Suprapubic skin (tissue), 4 donors: ENCODE measurements at places on chromosomes 4 and X.

DNA sequence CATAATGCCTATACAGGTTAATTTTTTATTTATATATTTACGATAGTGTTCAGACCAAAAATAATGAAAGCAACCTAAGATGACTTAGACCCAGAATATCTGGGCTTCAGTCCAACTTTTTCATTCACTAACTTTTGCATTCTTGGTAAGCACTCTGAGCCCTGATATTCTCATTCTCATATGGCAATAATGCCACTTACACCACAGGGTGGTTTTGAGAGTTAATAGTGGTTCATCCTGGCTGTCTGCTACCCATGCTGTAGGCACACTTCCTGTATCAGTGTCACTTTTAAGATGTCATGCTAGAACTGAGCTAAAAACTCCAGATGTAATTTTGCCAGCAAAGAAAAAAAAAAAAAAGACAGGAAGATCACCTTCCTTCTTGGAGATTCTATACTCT, 508.7 kb upstream of the FMR1 start:
- no peaks in the 10 kb centered on the region for H3K4me1 ChIP-seq
- H3K36me3 ChIP-seq: no peaks in the 10 kb centered on the region
- H3K27me3 ChIP-seq: no peaks in the 10 kb centered on the region
- no peak for DNase-seq
- no peak overlapping the region for H3K27ac ChIP-seq
- H3K4me3 ChIP-seq: no peak overlapping the region

DNA sequence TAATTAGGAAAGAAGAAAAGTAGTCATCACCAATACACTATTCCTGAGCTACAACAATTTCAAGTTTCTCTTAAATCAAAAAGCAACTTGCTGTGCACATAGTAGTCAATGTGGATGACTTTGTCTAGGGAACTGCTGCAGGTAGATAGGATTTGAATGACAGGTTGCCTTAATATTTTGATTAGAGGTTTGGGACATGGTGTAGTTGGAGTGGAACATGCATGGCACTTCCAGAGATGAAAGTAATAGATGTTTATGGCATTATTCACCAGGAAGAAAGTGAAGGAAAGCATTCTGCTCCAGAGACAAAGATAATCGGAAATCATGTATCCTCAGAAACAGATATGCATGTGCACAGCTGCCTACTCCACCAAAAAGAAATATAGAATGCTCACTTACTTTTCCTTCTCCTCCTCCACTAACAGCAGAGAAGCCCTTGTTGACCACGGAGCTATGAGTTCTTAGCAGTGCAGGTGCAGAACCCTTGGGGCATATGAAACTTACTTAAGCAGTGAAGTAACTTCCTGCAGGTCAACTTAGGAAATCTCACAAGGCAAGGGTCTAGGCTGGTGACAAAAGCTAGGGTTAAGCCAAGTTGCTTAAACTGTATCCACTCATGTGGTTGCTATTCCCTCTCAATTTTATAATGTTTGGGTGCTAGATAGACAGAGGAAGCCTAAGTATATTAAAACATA, 390.8 kb downstream of the HNRNPD start:
- H3K4me1 ChIP-seq: no peaks in the 10 kb centered on the region
- H3K27ac ChIP-seq: no peak overlapping the region
- H3K36me3 ChIP-seq: no peaks in the 10 kb centered on the region
- no peak overlapping the region for H3K4me3 ChIP-seq
- DNase-seq: no peak
- no peaks in the 10 kb centered on the region for H3K27me3 ChIP-seq

GRCh38 chrX:132107291-132107690, 20.5 kb downstream of the FRMD7 start:
- no peak overlapping the region for H3K27ac ChIP-seq
- H3K4me3 ChIP-seq: no peak overlapping the region
- no peak for DNase-seq
- no peaks in the 10 kb centered on the region for H3K4me1 ChIP-seq
- no peaks in the 10 kb centered on the region for H3K36me3 ChIP-seq

- no peak for DNase-seq
- H3K4me1 ChIP-seq: peaks cover 19% of the 10 kb centered on the region
- H3K4me3 ChIP-seq: no peak overlapping the region
- H3K36me3 ChIP-seq: no peaks in the 10 kb centered on the region
- no peaks in the 10 kb centered on the region for H3K27me3 ChIP-seq
Measured at GRCh38 chr4:185738038-185738552, 73.9 kb downstream of the SORBS2 start.

DNA sequence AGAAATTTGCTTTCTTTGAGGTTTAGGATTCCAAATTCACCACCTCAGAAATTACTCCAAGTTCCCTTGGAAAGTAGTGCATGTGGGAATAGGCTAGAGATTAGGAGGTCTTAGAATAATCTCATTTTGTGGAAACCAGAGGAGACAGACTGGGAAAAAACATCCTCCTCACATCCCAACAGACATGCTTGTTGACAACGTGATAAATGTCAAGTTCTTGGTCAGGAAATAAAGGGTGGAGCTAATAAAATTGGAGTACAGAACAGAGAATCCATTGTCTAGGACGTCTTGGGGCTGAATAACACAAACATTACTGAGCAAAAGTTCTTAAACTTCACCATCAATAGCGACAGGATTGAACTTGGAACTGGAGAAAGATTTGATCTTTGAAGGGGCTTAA, 233.4 kb downstream of the PABPC4L start:
- H3K27me3 ChIP-seq: no peaks in the 10 kb centered on the region

- no peaks in the 10 kb centered on the region for H3K36me3 ChIP-seq
- peaks cover 13% of the 10 kb centered on the region for H3K4me1 ChIP-seq
- no peaks in the 10 kb centered on the region for H3K27me3 ChIP-seq
- H3K27ac ChIP-seq: no peak overlapping the region
- H3K4me3 ChIP-seq: no peak overlapping the region
Measured at GRCh38 chr4:153137159-153137558, 67.1 kb upstream of the TRIM2 start.

DNA sequence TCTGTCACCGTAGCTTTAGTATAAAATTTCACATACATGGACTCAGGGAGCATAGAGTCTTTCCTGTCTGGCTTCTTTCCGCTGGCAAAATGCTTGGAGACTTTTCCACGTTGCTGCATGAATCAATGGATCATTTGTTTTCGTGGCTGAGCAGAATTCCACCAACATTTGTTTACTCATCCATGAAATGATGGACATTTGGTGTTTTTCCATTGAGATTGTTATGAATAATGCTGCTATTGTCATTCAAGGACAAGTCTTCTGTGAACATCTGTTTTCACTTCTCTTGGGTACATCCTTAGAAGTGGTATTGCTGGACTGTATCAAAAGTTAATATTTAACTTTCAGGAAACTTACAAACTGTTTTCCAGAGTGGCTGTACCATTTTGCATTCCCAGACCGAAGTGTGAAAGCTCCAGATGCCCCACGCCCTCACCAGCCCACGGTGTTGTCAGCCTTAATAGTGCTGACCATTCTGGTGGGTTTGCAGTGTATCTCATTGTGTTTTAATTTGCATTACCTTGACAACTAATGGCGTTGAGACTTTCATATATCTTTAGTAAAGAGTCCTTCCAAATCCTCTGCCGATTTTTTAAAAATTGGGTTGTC, 5.8 kb upstream of the TMEM271 start:
- H3K4me1 ChIP-seq: peaks cover 12% of the 10 kb centered on the region
- H3K4me3 ChIP-seq: no peak overlapping the region
- H3K27ac ChIP-seq: no peak overlapping the region

- no peaks in the 10 kb centered on the region for H3K4me1 ChIP-seq
- no peak overlapping the region for H3K4me3 ChIP-seq
- H3K27ac ChIP-seq: no peak overlapping the region
- no peaks in the 10 kb centered on the region for H3K36me3 ChIP-seq
- DNase-seq: no peak
Measured at GRCh38 chr4:66000510-66001117, 330.3 kb upstream of the EPHA5 start.

- DNase-seq: no peak
- no peak overlapping the region for H3K27ac ChIP-seq
- no peak overlapping the region for H3K4me3 ChIP-seq
- H3K27me3 ChIP-seq: no peaks in the 10 kb centered on the region
- H3K36me3 ChIP-seq: no peaks in the 10 kb centered on the region
Measured at GRCh38 chrX:150438165-150438564, 75.0 kb downstream of the MAMLD1 start.

DNA sequence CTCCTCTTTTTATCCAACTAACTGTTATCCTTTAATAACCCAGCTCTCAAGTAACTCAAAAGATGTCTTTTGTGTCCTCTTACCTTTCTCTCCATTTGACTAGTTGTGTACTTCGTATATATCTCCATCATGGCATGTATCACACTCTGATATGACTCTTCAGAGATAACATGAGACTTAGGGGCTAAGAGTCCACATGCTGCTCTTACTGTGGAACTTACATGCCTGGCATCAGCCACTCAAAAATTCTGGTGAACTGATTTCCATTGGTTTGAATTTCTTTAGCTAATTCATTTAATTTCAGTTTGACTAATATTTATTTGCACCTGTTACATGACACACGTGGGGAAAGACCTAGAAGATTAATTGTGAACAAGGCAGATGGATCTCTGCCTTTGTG, 317.3 kb downstream of the HS3ST1 start:
- no peaks in the 10 kb centered on the region for H3K4me1 ChIP-seq
- no peak for DNase-seq
- H3K36me3 ChIP-seq: no peaks in the 10 kb centered on the region
- no peaks in the 10 kb centered on the region for H3K27me3 ChIP-seq

- no peak overlapping the region for H3K27ac ChIP-seq
- DNase-seq: no peak
- no peaks in the 10 kb centered on the region for H3K4me1 ChIP-seq
- no peaks in the 10 kb centered on the region for H3K27me3 ChIP-seq
Measured at GRCh38 chr4:183306811-183307210, 13.3 kb downstream of the CLDN22 start.

DNA sequence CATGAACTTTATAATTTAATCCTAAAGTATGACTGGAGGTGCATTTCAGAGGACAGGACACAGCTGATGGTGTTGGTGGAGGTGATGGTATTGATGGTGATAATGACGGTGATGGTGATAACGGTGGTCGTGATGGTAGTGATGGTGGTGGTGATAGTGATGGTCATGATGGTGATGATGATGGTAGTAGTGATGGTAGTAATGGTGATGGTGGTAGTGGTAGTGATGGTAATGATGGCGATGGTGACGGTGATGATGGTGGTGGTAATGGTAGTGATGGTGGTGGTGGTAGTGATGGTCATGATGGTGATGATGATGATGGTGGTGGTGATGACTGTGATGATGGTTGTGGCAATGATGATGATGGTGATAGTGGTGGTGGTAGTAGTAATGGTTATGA, 40.4 kb downstream of the SLC2A9 start:
- DNase-seq: no peak
- no peaks in the 10 kb centered on the region for H3K4me1 ChIP-seq
- H3K4me3 ChIP-seq: no peak overlapping the region
- no peak overlapping the region for H3K27ac ChIP-seq
- no peaks in the 10 kb centered on the region for H3K27me3 ChIP-seq
- H3K36me3 ChIP-seq: peaks cover 8% of the 10 kb centered on the region

GRCh38 chr4:832536-832935, 6.6 kb upstream of the CPLX1 start:
- no peak overlapping the region for H3K4me3 ChIP-seq
- H3K36me3 ChIP-seq: no peaks in the 10 kb centered on the region
- H3K27me3 ChIP-seq: peaks cover 47% of the 10 kb centered on the region
- H3K4me1 ChIP-seq: no peaks in the 10 kb centered on the region

- no peaks in the 10 kb centered on the region for H3K4me1 ChIP-seq
- no peak overlapping the region for H3K27ac ChIP-seq
- H3K27me3 ChIP-seq: no peaks in the 10 kb centered on the region
- H3K4me3 ChIP-seq: no peak overlapping the region
- H3K36me3 ChIP-seq: no peaks in the 10 kb centered on the region
Measured at GRCh38 chrX:11050013-11050412, 61.1 kb upstream of the HCCS start.

DNA sequence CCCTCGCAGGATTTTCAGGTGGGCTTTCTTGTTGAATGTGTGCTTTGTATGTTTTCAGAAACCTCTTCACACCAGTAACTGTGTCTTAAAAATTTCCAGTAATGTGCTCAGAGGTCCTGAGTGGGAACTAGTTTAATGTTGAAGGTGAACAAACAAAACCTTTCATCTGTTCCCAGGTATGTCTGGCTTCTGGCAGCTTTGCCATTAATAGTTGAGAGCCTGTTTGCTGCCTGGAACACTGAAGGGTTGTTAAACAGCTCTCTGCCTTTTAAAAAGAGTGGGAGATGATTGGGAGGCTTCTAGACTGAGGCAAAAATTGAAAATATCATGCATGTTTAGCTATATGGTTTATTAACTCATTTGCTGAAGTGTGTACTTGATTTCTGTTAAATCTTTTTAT, 161.2 kb upstream of the AGTR2 start:
- H3K36me3 ChIP-seq: no peaks in the 10 kb centered on the region
- DNase-seq: no peak
- H3K4me1 ChIP-seq: no peaks in the 10 kb centered on the region
- no peak overlapping the region for H3K4me3 ChIP-seq
- H3K27ac ChIP-seq: no peak overlapping the region

- no peaks in the 10 kb centered on the region for H3K4me1 ChIP-seq
- no peak overlapping the region for H3K27ac ChIP-seq
- no peak for DNase-seq
- no peaks in the 10 kb centered on the region for H3K36me3 ChIP-seq
- H3K27me3 ChIP-seq: no peaks in the 10 kb centered on the region
Measured at GRCh38 chr4:164648849-164649212, 105.1 kb upstream of the SMIM31 start.

DNA sequence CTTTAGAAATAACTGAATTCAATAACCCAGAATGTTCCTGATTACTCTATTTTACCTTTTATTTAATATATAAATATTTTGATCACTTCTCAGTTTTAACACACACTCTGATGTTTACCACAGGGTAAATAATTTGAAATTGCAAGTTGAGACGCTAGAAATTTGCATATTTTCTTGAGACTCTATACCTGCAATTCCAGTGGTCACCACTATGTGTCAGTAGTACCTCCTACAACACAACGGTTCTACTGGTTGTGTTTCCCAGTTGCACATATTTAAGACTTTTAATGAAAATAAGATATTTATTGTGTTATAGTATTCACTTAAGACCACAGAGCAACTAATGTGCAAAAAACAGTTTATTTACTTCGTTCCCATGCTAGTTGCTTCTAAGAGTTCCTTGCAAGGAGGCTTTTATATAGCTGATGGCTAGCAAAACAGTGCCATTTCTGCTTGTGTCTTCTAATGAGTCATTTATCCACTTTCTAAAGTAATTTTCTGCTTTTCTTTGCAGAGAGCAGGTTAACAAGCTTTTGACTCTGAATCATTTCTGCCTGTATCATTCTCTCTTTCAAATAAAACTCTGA, 98.9 kb upstream of the PDLIM3 start:
- peaks cover 5% of the 10 kb centered on the region for H3K4me1 ChIP-seq
- H3K4me3 ChIP-seq: no peak overlapping the region
- DNase-seq: no peak
- H3K27ac ChIP-seq: no peak overlapping the region

DNA sequence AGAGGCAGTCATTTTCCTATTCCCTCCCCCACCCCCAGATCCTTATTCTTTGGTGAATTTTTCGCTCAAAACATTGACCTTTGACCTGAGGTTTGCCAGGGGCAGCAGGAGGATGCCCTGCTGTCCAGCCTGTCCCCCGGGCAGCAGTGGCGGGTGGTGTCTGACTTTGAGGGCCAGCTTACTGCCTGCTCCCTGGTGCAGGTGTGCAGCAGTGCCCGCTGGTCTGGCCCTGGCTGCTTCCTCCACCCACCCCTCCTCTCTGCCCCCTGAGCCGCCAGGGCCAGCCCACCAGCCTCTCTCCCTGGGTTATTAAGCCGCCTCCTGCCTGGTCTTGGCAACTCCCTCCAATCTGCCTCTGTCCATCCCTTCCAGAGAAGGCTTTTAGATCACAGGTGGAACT, 40.8 kb upstream of the GRPEL1 start:
- no peaks in the 10 kb centered on the region for H3K36me3 ChIP-seq
- H3K4me3 ChIP-seq: no peak overlapping the region
- H3K27me3 ChIP-seq: no peaks in the 10 kb centered on the region
- H3K27ac ChIP-seq: no peak overlapping the region
- DNase-seq: no peak
